ENCODE measurements at places on chromosomes 11 and 22.

DNA sequence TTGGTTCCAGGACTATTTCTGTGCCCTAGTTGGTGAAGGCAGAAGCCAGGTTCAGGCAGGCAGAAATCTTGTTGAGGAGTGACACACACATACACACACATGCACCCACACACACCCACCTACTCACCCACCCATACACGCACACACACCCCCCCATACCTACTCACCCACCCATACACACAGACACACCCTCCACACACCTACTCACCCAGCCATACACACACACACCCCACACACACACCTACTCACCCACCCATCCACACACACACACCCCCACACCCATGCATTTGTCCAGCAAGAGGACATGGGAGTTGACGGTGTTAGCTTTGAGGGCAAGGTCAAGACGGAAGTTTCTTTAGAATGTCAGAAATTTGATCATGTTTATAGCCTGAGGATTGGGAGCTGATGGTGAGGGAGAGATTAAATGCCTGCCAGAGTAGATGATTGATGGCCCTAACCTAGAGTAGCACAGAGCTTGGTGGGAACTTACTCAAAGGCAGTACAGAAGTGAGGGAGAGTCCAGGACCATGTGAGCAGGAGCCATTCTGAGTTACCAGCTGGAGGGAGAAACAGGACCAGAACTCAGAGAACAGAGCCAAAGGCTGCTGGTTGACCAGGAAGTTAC, 68.9 kb downstream of the CYB5R2 start:
- DNase-seq: no peak

- DNase-seq: no peak
Measured at GRCh38 chr11:115052601-115053000, 374.3 kb downstream of the NXPE2 start.

- peak; percentile 73 for DNase-seq
Measured at GRCh38 chr11:118338637-118339061, 3.9 kb downstream of the CD3D start.

GRCh38 chr11:69076129-69076791, 27.5 kb downstream of the TPCN2 start:
- DNase-seq: no peak

- peak; percentile 74 for DNase-seq
Measured at GRCh38 chr11:13297917-13298356, 20.3 kb downstream of the BMAL1 start.

- DNase-seq: no peak
Measured at GRCh38 chr22:42561856-42562255, 8.1 kb downstream of the SERHL2 start.

GRCh38 chr11:67315325-67315909, 12.1 kb downstream of the SSH3 start:
- DNase-seq: no peak

- no peak for DNase-seq
Measured at GRCh38 chr11:100777736-100778135, 90.6 kb downstream of the ARHGAP42 start.

GRCh38 chr11:64379160-64379559, 20.2 kb downstream of the RPS6KA4 start:
- no peak for DNase-seq

DNA sequence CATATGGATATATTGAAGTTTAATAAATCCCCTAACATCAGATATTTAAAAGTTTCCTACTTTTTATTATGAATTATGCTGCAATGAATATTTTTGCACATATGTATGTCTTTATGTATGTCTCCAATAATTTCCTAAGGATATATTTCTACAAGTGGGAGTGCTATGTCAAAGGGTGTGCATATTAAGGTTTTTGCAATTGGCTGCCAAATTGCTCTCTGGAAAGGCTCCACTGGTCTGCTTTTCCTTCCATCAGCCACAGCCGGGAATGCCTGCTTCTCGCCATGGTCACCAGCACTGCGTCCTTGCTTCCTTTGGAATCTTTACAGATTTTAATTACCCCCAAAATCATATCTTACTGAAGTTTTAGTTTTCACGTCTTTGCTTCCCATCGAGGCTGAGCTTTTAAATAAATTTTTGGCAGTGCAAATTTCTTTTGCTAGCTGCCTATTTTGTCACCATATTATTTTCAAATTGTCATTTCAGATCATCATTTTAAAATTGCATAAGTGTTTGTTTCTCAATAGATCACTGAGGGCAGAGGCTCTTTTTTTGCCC, 221.7 kb downstream of the SNX19 start:
- no peak for DNase-seq

All from hematopoietic multipotent progenitor cell treated with erythropoietin and hydrocortisone succinate and interleukin-3 and kit ligand, for 4 days (in vitro differentiated cells).